ENCODE measurements at places on chromosomes 3 and 15.

GRCh38 chr3:112619295-112619694, 21.6 kb downstream of the CCDC80 start:
- peak; percentile 39 for DNase-seq

DNA sequence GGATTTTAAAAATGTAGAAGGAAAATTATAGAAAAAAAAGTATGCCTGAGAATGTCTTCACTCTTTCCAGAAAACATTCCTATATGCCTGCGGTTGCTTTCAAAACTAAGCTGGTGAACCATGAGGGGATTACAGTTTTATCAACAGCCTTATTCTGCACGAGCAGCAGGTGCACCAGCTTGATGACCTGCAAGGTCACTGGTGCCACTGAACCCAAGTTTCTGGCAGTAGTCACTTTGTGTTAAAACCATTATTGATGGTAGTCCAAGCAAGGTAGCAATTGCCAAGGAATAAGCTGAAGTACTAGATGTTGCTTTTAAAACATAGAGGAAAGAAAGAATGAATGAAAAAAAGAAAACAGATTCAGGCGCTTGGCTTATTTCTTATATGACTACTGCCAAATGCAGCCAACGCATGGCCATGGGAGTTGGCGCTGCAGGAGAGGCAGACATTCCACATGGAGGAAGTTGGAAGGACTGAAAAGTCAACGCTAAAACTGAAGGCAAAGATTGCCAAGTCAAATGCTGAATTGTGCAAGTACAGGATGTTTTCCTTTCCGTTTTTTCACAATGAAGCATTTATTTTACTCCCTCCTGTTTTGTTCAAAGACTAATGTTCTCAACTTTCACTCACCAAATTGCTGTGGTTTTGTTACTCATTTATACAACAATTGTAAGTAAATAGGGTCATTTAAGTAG, 601.4 kb downstream of the CADM2 start:
- DNase-seq = no peak

DNA sequence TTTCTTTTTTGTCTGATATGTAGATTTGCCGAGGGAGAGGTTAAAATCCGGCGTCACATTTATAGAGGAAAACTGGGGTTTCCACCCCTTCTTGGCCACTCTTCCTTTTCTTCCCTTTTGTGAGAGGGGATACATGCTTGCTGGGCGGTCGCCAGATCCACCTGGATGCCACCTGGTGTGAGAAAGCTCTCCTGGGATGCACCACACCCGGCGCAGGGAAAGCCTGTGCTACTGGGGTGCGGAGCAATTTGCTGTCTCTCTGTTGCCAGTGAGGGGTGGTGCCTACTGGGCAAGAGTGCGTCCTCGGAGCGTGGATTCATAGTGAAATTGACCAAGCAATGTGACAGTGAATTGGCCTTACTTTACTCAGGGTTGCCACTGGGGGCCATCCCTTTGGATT, 2.5 kb upstream of the RGMA start:
- DNase-seq = no peak

DNA sequence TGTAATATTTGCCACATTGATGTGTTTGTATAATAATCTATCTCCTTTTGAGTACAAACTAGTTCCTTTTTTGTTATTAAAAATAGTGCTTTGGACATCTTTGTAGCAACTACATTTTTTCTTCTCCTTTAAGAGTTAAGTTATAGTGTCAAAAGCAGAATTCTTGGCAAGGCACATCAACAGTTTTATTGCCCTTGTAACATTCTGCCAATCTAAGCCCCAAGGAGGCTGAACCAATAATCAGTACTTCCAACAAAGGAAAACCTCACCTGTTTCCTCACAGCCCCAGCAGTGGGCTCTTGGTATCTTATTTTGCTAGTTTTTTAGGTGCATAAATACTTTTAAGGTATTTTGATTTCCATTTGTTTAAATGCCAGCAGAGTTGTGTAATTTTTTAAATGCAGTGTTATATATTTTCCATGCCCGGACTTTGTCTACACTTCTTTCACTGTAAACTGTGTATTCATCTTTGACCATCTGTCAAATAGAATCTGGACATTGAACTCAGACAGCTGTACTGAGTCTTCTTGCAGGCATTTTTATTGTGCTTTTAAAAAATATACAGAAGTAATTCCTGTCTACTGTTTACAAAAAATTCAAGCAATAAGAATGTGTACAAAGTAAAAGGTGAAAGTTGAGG, 101.0 kb downstream of the MYLK start:
- no peak for DNase-seq

DNA sequence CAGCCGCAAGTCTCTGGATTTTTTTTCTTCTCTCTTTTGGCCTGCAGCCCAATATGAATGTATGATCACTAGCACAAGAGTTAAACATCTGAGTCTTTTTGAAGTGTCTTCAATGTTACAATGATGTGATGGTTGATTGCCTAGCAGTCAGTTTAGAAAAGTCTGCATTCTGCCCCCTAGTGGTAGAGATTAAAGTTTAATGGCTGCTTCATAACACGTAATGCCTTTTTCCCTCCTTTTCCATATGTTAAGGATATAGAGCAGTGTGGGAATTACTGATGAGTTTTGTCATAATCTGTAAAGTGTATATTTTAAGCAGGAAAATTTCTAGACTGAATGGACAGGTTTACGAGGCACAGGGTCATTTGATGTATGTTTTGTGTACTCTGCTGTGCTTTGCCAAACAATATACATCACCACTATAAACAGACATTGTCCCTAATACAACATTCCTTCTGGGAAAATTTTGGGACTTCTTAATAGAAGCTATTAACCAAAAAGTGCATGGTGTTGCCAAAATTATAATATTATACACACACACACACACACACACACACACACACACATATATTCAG, 1038.5 kb upstream of the NR2F2 start:
- DNase-seq = peak; percentile 5

DNA sequence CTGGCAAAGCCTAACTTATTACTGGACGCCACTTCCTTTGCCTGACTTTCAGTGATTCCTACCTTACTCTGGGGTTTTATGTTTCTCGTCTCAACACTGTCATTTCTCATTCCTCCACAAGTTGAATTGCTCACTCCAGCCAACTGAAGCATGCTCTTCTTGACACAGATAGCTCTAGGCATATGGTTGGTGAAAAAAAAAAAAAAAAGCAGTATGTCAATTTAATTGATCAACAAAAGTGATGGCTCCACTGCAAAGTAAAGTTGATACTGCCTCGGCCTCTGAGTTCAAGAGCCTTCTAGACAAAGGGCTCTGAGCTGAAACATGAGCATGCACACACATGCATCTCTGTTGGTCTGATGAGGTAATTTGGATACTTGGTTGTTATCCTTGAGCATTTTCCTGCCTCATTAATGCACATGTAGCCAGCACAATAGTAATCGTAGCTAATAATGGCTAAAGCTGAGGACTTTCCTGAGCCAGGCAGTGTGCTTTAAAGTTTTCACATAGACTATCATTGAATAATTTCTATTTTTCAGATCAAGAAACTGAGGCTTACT, 21.4 kb upstream of the UBE2Q2 start:
- no peak for DNase-seq

- no peak for DNase-seq
Measured at GRCh38 chr3:140763532-140763931, 85.7 kb downstream of the TRIM42 start.

DNA sequence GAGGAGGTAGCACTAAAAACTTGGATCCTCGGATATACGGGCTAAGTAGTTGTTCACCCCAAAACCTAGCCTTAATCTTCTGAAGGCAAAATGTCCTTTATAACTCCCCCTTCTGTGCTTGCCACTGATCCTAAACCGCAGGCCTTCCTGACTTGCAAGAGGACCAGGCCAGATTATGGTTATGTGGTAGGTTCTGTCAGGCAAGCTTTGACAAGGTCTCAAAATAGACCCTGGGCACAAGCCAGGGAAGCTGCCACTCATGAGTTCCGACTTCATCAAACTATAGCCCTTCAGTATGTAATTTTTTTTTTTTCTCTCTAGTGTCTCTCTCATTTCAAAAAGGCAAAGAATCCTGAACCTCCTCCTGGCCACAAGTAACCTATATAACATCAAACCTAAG, 3.2 kb downstream of the LRRFIP2 start:
- DNase-seq = no peak

DNA sequence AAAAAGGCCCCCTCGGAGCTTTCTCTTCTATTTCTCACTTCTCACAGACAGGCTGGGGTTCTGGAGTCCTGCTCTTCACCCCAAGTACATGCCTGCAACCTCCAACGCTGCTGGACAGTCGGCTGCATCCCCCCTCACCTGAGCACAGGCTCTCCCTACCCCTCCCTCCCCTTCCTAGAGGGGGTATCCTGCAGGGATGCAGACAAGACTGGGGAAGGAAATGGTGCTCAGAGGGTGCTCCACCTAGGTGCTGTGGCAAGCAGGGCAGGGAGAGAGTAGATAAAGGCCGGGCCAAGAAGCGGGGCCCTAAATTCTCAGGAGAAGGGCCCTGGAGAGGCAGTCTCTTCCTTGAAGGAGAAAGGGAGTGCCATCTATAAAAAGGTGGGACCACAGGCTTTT, 7.0 kb upstream of the STRA6 start:
- DNase-seq = no peak

DNA sequence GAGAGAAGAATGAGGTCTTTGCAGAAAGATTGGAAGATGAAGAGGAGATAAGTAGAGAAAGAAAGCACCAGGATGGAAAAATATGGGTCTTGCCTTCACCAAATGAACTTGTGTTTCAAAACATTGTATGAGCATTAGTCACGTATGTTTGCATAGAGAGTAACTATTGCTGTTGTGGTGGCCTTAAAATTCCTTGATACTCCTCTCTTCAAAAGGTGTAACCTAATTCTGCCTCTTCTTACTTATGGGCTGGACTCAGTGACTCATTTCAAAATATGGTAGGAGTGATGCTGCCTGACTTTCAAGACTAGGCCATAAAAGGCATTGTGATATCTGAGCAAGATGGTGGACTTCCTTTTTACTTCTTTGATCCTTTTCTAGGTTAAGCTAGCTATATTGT, 228.7 kb upstream of the ZNF385D start:
- DNase-seq = no peak

DNA sequence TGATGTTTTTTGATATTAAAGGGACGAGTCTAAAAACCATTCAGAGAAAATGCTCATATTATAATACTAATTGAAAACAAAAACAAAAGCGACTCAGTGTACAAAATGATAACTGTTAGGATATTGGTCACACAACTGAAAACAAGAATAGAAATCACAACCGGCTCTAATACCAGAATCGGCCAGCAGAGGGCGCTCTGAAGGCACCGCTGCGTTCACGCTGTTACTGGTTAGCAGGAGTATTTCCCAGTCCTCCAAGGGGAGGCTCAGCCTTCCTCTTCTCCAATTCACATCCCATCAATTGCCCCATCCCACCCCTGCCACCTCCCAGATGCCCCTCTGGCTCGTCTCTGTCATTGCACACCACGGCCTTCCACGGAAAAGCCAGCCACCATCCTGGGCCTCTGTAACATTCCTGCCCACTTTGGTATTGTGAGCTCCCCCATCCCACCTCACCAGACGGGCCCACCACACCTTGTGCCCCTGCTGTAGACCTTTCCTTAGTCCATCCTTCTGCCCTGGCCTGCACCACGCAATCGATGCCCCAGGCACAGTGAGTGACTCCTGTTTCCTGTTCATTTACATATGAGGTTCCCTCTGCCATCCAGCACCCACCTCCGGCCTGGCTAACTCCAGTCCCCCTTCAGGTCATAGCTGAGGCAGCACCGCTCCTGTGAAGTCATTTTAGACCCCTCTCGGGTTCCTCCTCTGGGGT, 8.5 kb downstream of the FAM107A start:
- peak; percentile 48 for DNase-seq

DNA sequence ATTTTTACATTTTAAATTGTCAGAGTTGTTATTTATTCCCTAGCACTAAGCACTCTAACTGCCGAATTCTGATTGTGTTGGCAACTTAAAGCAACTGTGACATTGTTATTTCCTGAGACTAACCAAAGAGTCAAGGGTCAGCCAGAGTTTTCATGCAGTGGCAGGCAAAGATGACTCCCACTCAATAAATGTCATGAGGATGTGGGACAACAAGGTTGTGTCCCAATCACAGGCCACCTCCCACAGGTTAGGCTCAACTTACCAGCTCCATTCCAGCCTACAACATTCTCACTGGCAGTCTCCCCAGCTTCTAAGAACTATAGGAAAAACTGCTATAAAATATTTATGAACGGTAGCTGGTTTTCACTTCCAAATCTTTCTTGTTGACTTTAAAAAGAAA, 80.1 kb downstream of the RSL24D1 start:
- no peak for DNase-seq

- no peak for DNase-seq
Measured at GRCh38 chr3:51955175-51955892, at the start of gene GPR62. GPR62 (plus strand) TSS chr3:51955381; CDS start chr3:51955653, 272 bp downstream.

- DNase-seq = no peak
Measured at GRCh38 chr3:18134386-18135059, 290.6 kb downstream of the SATB1 start.

Measured in CD14-positive monocyte (primary cell).